ENCODE measurements at places on chromosomes 2 and 18.

GRCh38 chr18:80154293-80154692 lies 45.2 kb downstream of the ADNP2 start:
- DNase-seq = no peak

GRCh38 chr2:188693111-188693510 lies 281.1 kb upstream of the COL3A1 start:
- no peak for DNase-seq

- DNase-seq = no peak
Measured at GRCh38 chr2:118880501-118880900, 33.1 kb upstream of the EN1 start.

DNA sequence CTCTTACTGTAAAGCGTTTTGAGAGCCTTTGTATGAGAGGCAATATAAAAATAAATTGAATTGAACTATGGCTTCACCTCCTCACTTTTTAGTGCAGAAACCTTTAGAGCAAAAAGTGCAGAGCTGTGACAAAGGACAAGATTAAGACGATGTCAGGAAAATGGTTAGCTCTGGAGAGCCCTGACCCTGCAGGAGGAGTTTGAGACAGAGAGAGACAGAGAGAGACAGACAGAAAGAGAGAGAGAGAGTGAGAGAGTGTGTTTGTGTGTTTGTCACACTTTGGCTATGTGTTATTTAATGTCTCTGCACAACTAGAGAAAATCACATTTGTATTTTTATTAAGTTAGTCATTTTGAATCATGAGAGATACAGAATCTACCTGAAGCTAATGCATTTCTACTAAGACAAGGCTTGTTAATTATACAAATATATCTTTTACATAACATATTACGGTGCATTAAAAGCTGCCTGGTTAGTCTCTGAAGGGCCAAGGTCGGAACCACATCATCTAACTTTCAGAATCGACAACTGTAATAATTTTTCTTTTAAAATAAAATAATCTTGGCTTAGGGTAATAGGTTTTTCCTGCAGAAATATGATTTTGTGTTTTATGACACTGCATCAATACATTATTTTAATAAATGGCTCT lies 423.5 kb upstream of the ZEB2 start:
- no peak for DNase-seq

DNA sequence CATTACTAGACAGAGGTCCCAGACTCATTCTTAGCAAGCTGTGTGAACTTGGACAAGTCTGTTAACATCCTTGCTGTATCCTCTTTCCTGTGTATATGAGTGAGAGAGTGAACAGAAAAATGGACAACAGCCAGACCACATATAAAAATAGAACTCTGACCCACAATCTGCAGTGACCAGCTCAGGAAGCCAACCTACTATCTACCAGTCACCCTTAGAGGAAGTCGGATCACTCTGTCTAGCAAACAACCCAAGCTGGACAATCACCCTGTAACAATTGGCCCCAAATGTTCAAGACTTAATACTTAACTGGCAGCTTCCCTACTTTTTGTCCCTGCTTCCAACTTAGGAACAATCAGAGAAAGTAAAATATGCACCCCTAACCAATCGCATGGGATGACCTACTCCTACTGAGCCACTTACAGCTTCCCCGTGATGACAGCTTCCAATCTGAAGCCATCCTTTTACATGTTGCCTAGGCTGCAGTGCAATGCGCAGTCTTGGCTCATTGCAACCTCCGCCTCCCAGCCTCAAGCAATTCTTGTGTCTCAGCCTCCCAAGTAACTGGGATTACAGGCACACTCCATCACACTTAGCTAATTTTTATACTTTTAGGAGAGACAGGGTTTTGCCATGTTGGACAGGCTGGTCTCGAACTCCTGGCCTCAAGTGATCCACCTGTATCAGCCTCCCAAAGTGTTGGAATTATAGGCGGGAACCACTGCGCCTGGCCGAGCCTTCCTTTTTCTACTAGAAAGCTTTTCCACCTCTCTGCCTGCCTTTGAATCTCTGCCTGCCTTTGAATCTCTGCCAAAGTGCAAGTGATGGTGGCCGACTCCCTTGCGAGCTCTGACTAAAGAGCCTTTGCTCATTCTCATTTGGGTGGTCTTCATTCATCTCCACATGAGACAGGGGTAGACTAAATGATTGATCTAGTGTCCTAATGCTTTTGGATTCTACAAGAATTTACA lies 158.3 kb upstream of the NDUFV2 start:
- DNase-seq = no peak

DNA sequence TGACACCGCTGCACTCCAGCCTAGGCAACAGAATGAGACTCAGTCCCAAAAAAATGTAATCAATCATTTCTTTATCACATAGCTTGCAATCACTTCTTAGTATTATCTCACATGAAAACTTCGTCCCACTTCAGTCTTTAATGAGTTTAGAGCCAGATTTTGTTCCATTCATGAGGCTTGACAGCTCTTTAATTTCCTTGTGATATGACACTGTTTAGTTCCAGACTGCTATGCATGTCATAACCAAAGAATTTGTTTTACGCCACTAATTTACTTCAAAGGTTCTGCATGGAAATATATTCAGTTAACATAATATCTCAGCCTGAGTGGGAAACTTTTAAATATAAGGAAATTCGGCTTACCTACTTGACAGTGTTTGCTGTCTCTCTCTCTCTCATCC lies 113.1 kb downstream of the ZNF532 start:
- no peak for DNase-seq

DNA sequence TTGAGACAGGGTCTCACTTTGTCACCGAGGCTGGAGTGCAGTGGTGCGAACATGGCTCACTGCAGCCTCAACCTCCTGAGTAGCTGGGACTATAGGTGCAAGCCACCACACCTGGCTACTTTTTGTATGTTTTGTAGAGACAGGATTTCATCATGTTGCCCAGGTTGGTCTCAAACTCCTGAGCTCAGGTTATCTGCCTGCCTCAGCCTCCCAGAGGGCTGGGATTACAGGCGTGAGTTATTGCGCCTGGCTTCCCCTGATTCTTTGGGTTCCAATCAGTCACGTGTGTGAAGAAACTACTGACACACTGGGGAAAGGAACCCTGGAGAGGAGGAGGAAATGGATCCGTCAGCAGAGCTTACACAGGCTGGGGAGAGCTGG lies 22.3 kb upstream of the RAB10 start:
- no peak for DNase-seq

DNA sequence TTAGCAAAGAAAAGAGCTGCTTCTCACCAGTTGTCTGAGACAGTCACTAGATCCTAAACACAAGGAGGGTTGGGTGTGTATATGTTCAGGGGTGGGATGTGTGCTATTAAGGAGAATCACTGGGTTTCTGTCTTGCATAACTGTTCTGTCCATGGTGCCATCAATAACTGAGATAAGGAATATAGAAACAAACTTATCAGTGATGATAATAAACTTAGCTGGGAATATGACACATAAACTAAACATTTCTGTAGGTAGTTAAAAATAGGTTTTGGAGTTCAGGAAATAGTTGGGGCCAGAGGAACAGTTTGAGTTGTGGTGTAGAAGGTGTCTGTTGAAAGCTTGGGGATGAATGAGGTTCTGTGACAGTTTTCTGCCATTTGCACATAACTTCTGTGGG lies 17.4 kb downstream of the NAPG start:
- no peak for DNase-seq

- no peak for DNase-seq
Measured at GRCh38 chr18:80202264-80202998, 44.9 kb downstream of the PARD6G start.

- no peak for DNase-seq
Measured at GRCh38 chr2:107698861-107699260, 127.8 kb upstream of the RGPD4 start.

DNA sequence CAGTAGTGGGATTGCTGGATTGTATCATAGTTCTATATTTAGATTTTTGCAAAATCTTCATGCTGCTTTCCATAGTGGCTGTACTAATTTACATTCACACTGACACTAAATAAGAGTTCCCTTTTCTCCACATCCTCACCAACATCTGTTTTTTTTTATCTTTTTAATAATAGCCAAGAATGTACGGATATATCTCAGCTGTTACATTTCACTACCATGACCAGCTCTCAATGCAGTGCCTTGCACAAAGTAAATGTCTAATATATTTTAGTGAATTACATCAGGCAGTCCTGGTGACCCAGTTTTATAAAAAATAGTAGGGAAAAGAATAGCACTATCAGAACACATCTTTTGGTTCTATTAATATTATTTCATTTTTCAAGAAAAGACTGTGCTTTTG lies 161.8 kb downstream of the LNPK start:
- no peak for DNase-seq

DNA sequence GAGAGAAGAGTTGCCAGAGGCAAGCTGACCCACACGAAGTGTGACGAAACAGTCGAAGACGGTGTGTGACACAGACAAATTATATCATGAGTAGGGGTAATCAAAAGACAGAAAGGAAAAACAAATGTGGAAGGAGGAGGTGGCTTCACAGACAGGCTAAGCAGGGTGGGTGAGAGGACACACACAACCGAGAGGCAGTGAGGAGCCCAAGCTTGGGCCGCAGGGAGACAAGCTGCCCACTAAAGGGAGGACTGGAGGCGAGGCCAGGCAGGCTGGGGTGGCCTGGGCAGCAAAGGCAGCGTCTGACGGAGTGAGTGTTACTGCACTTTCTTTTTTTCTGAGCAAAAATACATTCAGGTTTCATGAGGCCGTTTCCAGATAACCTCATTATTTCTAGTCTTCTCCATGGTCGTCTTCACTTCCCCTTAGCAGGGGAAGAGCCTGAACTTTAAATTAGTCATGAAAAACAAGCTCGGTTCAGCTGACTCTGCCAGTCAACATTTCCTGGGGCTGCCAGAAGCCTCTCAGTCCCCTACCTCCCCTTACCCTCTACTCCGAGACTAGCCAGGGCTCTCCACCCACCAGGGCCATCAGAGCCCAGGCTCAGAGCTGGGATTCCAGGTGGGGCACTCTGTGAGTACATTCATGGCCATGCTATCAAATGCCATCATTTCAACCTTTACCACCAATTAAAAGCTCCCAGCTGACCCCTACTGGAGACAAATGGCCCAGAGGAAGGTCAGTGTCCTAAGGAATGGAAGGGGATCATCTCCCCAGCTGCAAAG lies 13.8 kb upstream of the ZFP36L2 start:
- DNase-seq = no peak

- no peak for DNase-seq
Measured at GRCh38 chr2:218733171-218734021, 22.8 kb downstream of the TTLL4 start.

- no peak for DNase-seq
Measured at GRCh38 chr18:32042337-32042736, 23.7 kb downstream of the RNF125 start.
